ENCODE measurements at places on chromosomes 6 and 20.

DNA sequence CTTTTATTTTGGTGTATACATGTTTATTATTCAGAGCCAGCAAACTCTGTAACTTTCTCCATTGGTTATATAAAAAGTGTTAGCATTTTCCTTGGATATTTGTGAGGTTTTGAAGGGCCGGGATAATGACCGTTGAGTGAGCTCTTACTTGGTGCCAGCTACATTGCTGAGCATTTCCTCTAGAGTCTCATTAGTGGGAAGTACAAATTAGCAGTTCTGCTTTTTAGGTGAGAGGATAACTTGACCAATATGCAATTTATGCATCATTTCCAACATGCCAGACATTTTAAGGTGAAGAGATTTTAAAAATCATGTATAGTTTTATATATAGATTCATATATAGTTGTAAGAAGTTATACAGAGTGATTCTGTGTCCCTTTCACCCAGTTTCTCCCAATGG, 84.3 kb downstream of the CARMIL1 start:
- DNase-seq: no peak

GRCh38 chr20:32920066-32920465, 61.3 kb downstream of the EFCAB8 start:
- DNase-seq: no peak

DNA sequence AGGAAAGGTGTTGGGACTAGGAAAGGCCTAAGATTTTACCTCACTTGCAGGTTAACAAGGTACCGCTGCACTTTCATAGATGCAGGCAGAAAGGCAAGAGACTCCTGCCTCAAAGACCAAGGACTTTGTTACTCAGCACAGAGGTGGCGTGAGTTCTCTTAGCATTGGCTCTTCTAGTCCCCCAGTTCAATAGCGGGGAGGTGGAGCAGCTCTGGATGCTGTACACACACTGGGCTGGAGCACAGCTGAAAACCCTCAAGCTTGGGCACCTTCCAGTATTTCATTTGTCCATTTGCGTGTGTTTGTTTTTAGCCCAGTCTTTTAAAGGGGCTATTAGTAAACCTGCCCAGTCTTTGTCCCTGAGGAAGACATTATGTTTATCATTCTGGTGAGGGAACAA, 345.2 kb downstream of the FARS2 start:
- DNase-seq: no peak

DNA sequence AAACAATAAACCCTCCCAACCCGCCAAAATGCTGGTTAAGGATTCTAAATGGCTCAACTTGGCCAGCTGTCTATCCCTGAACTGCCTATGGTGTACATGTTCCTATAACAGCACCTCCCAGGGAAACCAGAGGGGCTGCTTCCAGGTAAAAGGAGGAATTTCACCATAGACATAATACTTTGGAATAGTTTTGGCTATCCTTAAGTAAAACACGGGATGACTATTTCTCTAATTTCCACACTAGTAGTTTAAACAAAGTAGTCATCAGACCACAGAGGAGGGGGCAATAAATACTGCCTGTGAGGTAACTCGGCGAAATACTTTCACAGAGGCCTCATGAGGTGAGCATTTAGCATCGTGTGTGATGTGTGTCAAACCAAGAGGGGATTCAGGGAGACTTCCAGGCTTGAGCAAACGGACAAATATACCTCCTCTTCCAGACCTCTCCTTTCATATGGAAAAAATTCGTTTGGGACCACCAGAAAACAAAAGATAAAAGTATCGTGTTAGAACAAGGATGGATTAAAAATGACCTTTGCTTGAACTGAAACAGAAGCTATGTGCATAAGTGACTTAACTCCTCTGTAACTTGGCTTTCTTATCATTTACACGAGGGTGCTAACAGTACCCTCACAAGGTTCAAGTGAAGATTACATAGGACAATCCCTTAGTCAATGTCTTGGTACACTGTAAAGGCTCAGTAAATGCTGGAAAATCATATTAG, 1.0 kb upstream of the XRN2 start:
- DNase-seq: no peak

GRCh38 chr20:6769903-6770785, 2.7 kb downstream of the BMP2 start:
- DNase-seq: peak; percentile 45

DNA sequence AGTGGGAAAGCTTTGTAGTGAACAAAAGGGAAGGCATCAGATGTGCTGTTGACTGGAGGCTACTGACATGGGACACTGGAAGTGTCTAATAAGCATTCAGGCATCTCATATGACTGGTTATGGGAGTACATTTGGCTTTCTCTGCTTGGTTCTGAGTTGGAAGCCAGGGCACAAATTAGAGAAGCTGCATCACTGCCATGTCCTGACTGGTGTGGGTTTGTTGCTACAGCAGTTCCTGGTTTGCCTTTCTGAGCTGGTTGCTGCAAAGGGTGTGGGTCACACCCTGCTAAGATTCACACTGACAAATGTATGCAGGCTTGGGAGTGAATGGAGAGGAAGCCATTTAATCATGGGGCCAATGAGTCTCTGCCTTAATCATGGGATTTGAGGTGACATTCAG, 36.2 kb upstream of the NANP start:
- no peak for DNase-seq

- no peak for DNase-seq
Observed at GRCh38 chr20:51019656-51020592, 3.0 kb downstream of the KCNG1 start.

DNA sequence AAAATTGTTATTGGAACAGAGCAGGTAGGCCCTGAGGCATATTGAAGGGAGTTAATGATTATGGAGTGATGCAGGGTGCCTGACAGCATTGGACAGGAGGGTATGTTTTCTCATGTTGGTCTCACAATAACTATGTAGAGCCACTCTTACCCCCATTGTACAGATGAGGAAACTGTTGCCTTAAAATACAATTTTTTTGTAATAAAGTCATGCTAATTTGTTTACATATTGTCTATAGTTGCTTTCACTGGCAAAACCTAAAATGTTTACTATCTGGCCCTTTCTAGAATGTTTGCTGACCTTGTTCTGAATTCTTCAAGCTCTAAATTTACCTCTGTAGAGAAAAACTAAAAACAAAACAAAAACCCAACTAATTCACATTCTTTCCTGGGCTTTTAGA, 5.7 kb downstream of the ACOT8 start:
- DNase-seq: no peak

DNA sequence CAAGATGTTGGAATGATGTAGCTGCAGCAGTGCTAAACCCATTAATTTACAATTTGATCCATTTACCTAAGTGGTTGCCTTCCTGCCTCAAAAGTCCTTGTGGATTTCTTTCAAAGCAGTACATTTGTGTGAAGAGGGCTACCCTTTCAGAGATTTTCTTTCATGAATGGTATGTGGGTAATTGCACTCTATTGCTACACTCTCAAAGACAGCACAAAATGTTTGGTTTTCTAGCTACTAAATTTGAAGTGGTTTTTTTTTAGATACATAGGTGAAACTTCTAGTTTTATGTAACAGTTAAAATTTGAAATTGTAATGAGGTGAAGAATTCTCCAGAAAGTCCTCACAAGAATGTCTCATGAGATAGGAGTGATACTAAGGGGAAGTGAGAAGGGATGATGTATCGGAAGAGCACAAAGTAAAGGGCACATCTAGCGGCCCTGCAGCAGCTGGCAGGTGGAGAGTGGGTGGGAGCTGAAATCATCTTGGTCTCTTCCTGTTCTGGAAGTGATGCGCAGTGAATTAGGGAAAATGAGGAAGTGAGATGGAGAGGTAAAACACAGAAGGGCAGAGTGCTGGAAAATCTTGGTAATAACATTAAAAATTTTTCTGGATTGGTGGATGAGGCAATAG, 236.8 kb upstream of the MAN1A1 start:
- DNase-seq: no peak

DNA sequence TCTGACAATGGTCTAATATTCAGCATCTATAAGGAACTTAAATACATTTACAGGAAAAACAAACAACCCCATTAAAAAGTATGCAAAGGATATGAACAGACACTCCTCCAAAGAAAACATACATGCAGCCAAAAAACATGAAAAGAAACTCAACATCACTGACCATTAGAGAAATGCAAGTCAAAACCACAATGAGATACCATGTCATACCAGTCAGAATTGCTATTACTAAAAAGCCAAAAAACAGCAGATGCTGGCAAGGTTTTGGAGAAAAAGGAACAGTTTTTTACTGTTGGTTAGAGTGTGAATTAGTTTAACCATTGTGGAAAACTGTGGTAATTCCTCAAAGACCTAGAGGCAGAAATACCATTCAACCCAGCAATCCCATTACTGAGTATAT, 339.0 kb upstream of the ADGRB3 start:
- no peak for DNase-seq

- no peak for DNase-seq
Observed at GRCh38 chr6:136728976-136729515, 63.2 kb downstream of the MAP3K5 start.
